ENCODE measurements at places on chromosomes 3 and 15.

DNA sequence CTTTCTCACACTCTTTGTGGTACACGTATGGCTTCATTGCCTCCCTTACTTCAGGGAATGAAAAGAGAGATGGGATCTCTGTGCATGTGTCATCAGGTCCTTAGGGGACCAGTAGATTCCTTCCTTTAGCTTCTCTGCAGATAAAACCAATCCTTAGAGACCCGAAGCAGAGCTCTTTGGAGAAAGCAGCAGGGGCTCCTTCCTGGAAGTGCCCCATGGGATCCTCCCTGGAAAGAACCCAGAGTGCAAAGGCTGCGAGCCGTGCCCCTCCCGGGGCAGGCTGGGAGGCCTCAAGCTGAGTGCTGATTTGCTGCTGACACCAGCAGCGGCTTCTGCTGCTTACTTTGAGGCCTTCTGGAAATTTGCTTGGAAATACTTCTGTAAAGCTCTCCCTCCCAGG, 328.6 kb upstream of the RGMA start:
- DNase-seq, result no peak

DNA sequence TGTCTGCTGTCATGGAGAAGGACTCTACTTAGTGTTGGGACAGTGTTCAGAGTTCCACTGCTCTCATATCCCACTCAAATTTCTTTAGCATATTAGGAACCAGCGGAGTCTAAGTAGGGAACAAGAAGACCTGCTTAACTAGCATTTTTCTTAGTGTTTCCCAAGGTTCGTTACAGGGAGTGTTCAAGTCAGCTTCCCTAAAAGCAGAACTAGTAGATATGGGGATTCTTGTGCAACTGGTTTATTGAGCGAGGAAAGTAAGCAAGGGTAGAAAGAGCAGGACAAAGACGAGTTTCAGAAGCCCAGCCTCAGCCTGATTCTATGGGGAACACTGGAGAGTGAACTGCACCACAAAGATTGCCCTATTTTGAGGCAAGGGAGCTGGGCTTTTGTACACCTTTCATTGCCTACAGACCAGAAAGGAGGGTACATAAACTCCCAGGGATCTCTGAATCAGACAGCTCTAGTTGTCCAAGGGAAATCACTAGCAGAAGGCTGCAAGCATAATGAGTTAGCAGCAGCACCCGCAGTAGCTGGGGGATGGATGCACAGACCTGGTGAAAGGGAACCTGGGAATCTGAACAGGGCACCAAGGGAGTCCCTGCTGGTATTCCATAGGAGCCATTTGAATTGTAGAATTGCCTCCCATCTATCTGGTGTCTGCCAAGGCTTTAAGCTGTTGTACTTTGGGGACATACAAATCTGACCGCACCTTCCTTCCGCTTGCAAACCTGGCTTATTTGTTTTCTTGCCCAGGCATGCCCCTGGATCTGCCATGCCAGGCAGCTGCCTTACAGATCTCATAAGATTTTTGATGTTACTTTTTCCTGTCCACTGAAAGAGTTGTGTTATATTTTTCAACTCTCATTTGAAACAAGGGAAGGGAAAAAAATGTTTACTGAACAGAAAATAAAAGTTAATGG, 15.1 kb downstream of the CMTM7 start:
- no peak for DNase-seq

- no peak for DNase-seq
Observed at GRCh38 chr15:58473724-58474123, 41.9 kb downstream of the LIPC start.

GRCh38 chr3:8504611-8504973, 3.0 kb downstream of the LMCD1 start:
- DNase-seq, result no peak

DNA sequence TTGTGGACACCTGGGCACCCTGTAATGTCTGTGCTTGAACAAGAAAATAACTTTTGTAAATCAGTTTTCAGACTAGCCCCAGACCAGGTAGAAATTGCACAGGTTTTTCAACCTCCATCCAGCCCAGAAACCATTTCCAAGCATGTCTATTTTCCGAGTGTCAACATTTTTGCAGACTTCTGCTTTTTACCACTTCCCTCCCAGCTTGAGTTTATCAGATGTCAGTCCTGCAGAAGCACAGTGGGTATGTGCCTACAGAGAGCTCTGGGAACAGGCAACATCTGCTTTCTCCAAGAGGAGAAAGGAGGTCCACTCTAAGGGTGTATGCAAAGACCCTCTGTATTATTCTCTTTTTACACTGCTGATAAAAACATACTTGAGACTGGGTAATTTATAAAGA, 83.9 kb downstream of the LRRK1 start:
- DNase-seq, result no peak

- peak; percentile 23 for DNase-seq
Observed at GRCh38 chr3:51798411-51798963, 19.4 kb upstream of the IQCF6 start.

DNA sequence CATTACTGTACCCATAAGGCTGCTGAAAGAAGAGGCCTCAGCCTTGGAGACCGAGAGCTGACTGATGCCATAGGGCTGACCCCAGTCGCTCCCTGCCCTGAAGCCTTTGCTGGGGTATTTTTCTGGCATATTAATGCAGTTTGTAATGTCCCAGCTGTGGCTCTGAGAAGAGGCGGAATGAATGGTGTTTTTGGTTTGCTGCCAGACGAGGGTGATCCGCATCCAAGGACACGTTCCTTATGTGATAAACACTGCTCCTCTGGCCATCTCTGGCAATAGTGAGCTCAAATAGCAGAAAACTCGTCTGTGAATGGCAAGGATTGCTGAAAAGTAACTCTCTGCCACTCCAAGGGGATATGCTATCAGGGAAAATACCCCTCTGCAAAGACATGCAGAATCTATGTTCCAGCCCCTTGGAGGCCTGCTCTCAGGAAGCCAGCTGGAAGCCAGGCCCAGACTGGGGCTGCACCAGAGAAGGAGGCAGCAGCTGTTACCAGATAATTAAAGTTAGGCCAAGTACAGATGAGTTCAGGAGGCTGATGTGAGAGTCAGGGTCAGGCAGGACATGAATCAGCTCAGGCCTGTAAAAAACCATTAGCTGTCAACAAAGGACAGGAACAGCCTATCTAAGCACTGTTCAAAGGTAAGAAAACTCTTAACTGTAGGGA, 28.9 kb upstream of the KLHL6 start:
- no peak for DNase-seq

DNA sequence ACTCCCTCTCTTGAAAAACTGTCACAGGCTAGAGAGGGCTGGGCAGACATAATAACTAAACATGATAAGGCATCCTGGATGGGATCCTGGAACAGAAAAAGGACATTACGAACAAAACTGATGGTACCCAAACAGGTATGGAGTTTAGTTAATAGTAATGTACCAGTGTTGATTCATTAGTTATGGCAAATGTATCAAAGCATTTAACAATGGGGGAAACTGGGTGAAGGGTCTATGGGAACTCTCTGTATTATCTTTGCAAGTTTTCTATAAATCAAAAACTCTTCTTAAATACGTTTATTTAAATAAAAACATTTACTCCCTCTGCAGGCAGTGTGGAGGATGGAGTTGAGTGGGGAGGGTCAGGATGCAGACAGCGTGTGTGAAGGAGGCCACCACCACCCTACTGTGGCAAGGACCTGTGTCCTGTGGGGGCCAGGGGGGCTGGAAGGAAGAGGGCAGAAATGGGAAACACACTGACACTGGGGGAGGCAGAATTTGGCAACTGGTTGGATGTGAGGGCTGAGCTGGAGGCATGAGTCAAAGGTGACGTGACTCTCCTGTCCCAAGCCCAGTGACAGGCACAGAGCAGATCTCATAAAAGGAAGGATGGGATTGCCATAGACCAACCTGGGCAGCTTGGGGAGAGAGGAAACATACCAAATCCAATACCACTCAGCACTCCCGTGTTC, 59.6 kb upstream of the ITGA11 start:
- DNase-seq, result no peak

GRCh38 chr15:71683411-71684274, 126.7 kb upstream of the NR2E3 start:
- DNase-seq, result no peak

- DNase-seq, result no peak
Observed at GRCh38 chr3:172042136-172042662, 2.8 kb downstream of the FNDC3B start.

Measured in Jurkat, Clone E6-1 (cell line).